Stimulated activated CD4-positive, alpha-beta T cell treated with anti-CD3 and anti-CD28 coated beads, Interleukin-1b, Interleukin-23, amount 100 ng/mL, for 4 hours (primary cell): ENCODE measurements at places on chromosomes 1 and 21.

DNA sequence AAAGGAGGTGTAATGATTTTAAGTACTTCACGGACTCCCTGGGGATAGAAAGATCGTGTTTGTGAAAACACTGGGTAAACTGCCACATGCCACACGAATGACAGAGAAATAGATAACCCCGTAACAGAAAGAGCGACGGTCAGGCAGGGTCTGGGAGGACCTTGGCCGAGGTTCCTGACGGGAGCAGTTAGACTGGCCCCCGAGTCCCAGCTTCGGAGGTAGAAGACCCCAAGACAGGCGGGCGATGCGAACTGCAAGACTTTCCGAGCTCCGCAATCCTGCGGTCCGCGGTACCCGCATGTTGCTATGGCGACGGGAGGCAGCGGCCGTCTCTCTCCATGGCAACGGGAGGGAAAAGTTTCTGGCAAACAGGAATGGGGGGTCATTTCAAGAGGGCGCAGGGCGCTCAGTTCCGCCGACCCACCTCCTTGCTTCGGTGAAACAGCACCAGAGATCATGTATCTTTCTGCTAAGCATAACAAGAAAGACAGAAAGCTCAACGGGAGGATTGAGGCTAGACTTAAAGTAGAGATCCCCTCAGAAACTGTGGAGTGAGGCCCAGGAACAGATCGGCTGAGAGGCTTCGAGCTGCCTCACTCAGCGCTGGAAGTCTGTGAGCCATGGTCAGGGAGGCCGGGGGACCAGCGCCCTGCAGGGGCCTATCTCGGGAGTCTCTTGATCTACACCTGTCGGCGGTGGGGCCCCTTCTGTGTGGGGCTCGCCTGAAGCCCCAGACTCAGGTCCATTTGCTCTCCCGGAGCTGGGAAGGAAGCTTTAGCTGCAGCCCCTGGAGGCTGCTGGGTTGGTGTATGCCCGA, 685 bp upstream of the SYT6 start:
- DNase-seq: no peak

GRCh38 chr1:203250911-203251310, 21.4 kb upstream of the CHIT1 start:
- DNase-seq: no peak

DNA sequence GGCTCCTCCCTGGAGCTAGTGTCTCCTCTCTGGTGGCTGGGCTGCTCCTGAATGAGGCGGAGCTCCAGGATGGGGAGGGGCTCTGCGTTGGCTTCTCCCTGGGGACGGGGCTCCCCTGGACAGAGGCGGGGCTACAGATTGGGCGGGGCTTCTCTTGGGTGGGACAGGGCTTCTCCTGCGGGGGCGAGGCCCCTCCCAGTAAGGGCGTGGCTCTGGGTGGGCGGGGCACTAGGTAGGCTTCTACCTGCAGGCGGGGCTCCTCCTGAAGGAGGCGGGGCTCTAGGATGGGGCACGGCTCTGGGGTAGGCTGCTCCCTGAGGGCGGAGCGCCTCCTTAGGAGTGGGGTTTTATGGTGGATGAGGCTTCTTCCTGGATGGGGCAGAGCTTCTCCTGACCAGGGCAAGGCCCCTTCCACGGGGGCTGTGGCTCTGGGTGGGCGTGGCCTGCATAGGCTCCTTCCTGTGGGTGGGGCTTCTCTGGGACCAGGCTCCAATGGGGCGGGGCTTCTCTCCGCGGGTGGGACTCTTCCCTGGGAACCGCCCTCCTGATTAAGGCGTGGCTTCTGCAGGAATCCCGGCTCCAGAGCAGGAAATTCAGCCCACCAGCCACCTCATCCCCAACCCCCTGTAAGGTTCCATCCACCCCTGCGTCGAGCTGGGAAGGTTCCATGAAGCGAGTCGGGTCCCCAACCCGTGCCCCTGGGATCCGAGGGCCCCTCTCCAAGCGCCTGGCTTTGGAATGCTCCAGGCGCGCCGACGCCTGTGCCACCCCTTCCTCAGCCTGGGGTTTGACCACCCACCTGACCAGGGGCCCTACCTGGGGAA, 22.7 kb upstream of the ARF1 start:
- peak; percentile 44 for DNase-seq

GRCh38 chr1:156080863-156081179, 1.4 kb downstream of the MEX3A start:
- no peak for DNase-seq

GRCh38 chr1:10621906-10622305, 147.2 kb downstream of the PEX14 start:
- no peak for DNase-seq

GRCh38 chr1:29864431-29865022, 628.2 kb downstream of the PTPRU start:
- DNase-seq: no peak

GRCh38 chr1:236699366-236699765, 13.1 kb downstream of the ACTN2 start:
- DNase-seq: no peak

DNA sequence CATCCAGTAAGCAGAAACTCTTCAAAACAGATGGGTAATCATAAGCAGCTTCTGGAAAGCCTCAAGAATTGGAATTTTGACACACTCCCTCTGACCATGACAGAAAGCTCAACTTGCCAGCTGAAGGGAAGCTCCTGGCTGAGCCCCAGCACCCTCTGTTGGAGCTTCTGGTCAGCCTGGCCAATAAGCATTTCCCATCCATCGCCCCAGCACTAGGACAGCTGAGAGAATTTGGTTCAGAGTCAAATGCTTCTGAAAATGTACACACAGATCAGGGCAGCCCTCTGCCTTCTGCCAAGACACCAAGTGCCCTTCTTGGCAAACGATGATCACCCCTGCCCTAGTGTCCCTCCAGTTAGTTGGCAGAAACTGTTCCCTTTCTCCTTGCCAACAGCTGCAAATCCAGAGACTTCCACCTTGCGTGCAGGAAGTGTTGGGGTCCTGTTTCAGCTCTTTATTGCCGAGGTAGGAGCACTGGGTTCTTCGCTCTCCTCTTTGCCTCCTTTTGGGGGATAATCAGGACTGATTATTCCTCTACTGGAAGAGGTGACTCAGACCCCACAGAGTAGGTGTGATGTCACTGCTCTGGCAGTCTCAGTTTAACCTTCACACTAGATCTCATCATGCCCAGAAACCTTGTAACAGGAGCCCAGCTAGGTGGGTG, 11.9 kb downstream of the PIGV start:
- DNase-seq: no peak
